ENCODE measurements at places on chromosomes 12 and 14.

DNA sequence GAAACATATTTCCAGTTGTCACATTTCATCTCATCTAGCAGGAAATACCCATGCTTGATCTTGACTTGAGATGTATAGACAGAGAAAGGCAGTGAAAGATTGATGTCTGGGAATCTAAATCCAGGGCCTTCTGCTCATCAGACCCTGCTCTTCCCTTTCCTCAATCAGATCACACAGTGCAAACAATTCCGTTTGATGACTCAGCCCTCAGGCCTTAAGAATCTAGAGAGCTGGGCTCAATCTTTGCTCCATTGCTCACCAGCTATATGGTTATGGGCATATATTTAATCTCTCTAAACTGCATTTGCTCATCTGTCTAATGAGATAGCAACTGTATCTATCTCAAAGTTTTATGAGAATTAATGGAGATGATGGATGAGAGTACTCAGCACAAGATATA lies 201.8 kb upstream of the CCDC196 start:
- DNase-seq = no peak

GRCh38 chr12:63301311-63301710 lies 150.3 kb upstream of the AVPR1A start:
- no peak for DNase-seq

GRCh38 chr14:86321151-86321550 lies 791.2 kb downstream of the FLRT2 start:
- DNase-seq = no peak

- DNase-seq = no peak
Measured at GRCh38 chr14:91167380-91167770, 53.5 kb downstream of the DGLUCY start.

DNA sequence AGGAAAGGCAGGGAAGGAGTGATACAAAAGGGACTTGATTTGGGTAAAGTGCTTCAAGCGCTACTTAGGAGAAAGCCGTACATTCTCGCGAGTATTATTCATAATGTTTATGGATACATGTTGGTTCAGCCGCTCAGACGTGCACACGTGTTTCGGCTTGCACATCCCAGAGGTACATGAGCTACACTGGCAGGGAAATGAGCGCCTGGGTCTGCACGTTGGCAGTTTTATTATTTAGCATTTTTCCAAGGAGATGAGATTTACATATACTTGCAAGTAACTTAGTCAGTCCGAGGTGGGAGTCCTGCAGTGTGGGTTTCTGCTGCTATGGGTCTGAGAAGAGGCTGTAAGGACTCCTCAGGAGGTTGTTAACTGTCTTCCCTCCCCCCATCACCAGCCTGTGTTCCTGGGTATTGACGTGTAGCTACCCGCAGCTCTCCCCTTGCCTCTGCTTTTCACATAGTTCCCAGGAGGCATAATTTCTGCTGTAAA lies 1.5 kb downstream of the PRKCH start:
- no peak for DNase-seq

DNA sequence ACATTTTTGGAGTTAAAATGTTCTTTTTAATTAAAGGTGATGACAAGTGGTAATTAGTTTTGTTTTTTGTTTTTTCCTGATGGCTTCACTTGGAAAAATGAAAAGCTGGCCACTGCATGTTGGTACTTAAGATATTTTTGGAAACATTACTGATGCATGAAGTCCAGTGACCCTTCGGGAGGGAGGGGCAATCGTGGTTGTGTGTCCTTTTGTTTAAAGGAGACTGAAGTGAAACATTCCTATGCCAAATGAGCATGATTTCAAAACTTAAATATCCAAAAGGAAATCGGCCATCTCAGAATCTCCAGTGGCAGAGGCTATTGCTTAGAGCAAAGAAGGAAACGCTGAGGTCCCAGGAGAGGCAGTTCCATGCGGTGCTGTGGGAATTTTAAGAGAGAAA lies 20.1 kb downstream of the LTBP2 start:
- DNase-seq = no peak

- no peak for DNase-seq
Measured at GRCh38 chr12:52628841-52629240, 10.5 kb upstream of the KRT73 start.

GRCh38 chr12:27812502-27812901 lies 32.5 kb upstream of the MANSC4 start:
- no peak for DNase-seq

- no peak for DNase-seq
Measured at GRCh38 chr14:97894552-97894951, 1097.4 kb downstream of the VRK1 start.

DNA sequence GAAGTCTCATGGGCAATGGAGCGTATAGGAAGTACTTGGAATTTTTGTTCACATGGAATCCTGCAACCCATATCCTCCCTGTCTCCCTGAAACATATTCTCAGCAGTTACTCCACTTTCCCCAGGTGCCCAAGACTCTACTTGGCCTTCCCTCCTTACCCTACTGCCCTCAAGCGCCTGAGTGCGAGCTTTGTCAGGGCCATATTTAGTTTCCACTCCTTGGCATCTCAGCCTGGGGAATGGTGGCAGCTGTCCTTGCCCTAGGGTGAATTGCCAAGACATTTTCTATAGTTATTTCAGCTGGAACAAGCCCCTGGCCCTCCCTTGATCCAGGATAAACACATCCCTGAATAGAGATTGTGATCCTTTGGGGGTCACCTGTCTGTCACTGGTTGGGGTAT lies 569.3 kb upstream of the LRFN5 start:
- no peak for DNase-seq

DNA sequence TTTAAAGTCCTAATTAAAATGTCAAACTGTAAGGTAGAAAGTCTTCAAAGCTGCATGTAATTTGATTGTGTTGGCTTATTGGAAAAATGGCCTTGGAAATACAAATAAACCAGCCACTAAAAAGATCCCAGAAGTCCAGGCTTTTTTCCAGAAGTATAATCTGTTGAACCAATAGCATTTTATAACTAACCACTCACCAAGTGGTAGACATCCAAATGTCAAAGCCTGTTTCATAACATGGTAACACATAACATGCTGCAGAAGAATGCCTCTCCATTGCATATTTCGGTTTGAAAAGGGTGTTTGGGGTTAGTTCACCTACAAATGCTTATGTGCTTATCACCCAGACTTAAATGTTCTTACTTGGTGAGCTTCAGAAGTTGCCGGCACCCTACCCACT lies 183.7 kb upstream of the DIO2 start:
- no peak for DNase-seq

DNA sequence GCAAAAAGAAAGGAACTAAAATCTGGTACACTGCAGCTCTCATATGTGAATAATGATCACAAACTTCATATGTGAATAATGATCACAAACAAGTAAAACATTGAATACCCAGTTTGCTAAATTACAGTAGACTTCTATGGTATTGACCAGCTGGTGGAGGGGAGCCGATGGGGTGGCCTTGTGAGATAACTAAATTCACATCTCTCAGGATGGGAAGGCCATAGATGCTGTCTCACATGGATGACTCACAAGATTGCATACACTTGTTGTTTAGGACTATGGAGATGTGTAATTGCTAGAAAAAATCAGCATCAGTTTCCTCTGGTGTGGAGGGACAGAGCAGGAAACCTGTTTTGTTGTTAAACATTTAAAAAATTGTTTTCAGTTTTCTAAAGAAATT lies 49.2 kb downstream of the ACACB start:
- no peak for DNase-seq

DNA sequence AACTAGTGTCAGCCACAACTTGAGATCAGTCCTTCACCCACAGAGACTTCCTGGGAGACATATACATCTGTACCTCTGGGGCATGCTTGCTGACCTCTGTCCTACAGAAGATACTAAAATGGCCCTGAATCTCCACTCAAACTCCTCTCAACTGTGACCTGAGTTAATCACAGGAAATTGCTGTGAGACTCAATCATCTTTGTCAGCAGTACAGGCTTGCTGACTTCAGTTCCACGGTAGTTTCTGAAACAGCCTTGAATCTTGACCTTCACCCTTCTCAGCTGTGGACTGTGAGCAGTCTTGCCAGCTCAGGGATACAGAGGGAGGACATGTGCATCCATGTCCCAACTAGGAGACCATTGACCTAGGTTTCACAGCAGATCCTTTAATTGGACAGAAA lies 1.4 kb upstream of the KLRC1 start:
- DNase-seq = no peak

- DNase-seq = no peak
Measured at GRCh38 chr14:68666236-68666635, 126.6 kb downstream of the ZFP36L1 start.

GRCh38 chr12:60421741-60422140 lies 825.9 kb downstream of the SLC16A7 start:
- DNase-seq = no peak

- DNase-seq = no peak
Measured at GRCh38 chr12:116226026-116226425, 51.5 kb downstream of the MED13L start.

- DNase-seq = no peak
Measured at GRCh38 chr12:3988519-3989217, 115.5 kb upstream of the PARP11 start.

GRCh38 chr14:103856105-103856504 lies 8.7 kb upstream of the PPP1R13B start:
- no peak for DNase-seq

DNA sequence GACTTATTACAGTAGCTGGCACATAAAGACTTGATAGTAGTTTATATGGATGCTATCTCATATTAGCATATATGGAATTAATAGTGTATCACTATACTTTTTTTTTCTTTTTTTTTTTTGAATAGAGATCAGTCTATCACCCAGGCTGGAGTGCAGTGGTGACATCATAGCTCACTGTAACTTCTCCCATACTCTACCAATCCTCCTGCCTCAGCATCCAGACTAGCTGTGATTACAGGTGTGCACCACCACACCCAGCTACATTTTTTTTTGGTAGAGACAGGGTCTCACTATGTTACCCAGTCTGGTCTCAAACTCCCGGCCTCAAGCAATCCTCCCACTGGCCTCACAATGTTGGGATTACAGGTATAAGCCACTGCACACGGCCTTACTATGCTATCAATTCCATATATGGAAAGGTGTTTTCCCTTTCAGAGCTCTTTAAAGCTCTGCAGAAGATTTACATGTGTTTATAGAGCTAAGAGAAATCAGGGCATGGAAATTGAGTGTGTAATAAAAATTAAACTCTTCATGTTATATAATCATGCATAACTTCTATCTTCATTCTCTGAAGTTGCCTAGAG lies 1.8 kb upstream of the TBK1 start:
- no peak for DNase-seq

- no peak for DNase-seq
Measured at GRCh38 chr14:78325911-78326310, 155.7 kb downstream of the NRXN3 start.

- DNase-seq = no peak
Measured at GRCh38 chr14:106500571-106500970, 974.2 kb downstream of the TMEM121 start.

DNA sequence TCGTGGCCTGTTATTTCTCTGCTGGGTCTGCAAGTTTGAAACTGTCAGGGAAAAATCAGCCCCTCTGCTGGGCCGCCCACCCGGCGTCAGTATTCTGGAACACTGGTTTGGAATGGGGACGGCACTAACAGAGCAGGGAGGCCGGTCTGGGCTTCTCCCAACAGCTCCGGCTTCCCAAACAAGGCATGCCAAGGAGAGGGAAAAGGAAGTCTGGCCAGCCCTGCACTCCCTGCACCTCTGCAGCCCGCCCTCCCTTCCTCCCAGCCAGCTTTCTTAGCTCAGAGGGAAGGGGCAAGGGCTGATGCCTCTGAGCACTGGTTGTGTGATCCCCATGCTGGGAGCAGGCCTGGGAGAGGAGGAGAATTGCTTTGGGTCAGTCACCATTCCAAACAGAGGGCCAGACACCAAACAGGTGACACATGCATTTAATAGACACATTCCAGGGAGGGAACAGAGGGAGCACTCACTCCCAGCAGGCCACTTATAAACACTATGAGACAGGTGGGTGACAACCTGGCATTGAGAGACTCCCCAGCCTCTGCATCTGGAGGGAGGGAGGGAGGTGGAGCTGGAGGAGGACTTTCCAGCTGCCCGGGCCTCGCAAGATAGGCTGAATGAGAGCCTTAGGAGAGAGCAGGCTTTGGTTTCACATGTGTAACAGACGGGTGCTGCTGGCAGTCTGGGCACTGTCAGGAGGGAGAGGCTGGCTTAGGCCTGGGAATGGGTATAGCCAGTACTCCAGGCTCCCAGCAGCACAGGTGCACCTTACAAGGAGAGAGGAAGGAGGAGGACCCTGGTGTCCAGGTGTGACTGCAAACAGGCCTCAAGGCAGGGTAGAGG lies 10.3 kb downstream of the KRT75 start:
- no peak for DNase-seq

GRCh38 chr12:2486796-2487195 lies 308.0 kb upstream of the FKBP4 start:
- DNase-seq = no peak

- no peak for DNase-seq
Measured at GRCh38 chr14:89757313-89757939, 197.1 kb downstream of the EFCAB11 start.

GRCh38 chr14:100075681-100076080 lies 10.5 kb downstream of the EVL start:
- no peak for DNase-seq

GRCh38 chr12:7107636-7108002 lies 1.4 kb downstream of the C1RL start:
- no peak for DNase-seq

GRCh38 chr14:105709281-105710118 lies 183.1 kb downstream of the TMEM121 start:
- no peak for DNase-seq

GRCh38 chr14:69285661-69286255 lies 25.8 kb downstream of the GALNT16 start:
- no peak for DNase-seq

- no peak for DNase-seq
Measured at GRCh38 chr14:89660166-89660565, 243.1 kb upstream of the FOXN3 start.

GRCh38 chr14:84410344-84410743 lies 1119.6 kb upstream of the FLRT2 start:
- DNase-seq = no peak

DNA sequence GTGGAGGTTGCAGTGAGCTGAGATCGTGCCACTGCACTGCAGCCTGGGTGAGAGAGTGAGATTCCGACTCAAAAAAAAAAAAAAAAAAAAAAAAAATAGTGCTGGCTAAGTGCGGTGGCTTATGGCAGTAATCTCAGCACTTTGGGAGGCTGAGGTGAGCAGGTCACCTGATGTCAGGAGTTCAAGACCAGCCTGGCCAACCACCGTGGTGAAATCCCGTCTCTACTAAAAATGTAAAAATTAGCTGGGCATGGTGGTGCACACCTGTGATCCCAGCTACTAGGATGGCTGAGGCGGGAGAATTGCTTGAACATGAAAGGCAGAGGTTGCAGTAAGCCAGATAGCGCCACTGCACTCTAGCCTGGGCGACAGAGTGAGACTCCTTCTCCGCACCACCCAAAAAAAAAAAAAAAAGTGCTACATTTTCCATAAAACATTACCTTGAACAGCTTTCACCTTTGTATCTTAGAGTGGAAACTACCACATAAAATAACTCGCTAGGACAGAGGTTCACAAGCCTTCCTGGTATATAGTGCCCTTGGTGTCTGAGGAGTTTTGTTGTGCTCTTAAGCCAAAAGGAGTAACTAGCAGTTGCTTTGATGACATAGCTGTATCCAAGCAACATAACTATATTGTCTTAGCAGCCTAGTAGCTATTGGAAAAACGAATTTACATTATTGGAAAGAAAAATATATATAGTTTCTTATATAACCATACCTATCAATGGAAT lies 11.1 kb downstream of the PTGES3 start:
- no peak for DNase-seq

Data from glutamatergic neuron (in vitro differentiated cells).